Dermis blood vessel endothelial cell (primary cell): ENCODE measurements at places on chromosomes 5 and 9. TPM values are rescaled to one million over a fixed set of nuclear protein-coding genes. Genes with fewer than 3 reads are reported as not detected.

DNA sequence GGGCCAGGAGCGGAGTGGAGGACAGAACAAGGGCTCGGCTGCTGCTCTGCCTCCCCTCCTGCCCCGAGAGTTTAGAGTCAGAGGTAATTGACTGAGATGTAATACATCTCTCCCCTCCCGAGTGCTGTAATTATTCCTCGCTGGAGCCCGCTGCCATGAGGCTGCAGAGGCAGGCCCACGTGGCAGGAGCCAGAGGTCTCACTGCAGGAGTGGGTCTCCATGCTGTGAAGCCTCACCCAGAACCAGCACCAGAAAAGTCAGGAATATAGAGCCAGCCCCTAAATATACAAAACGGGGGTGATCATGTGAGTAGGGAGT lies 2.5 kb downstream of the FAM163B start:
- no peak for DNase-seq

DNA sequence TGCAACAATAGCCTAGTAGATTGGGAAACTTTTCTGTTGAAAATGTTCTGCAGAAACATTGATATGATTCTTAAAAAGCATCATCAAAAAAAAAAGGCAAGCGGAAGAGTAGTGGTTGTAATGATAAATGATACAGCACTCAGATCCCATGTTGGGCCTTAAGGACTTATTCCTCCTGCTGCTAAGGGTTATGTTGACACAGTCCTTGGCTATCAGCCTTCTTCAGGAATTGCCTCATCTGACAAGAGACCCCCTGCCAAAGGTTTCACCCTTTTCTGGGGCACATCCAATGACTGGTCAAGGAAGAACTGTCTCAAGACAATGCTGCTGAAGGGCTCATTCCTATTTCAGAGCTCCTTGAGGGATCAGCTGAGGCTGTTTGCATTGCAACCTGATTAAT lies 44.3 kb upstream of the MAMDC2 start:
- no peak for DNase-seq

- DNase-seq, result no peak
These were observed 2.0 kb upstream of the NINJ1 start for GRCh38 chr9:93136011-93136440.

DNA sequence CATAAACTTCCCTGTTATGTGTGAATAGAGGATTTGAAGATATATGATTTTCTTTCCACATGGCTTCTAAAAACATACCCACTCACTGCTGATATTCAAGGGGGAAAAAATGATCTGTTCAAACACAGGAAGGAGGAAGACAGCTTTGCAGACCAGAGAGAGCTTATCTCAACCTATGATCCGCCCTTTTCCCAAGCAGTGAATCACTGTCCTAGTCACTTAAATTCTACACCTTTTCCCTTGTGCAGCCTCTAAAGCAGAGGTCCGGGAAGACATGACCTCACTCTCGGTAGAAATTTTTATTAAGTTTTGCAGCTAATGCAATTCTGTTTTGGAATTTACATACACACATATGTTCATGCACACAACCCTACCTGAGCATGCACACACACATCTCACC lies 197.2 kb downstream of the DIRAS2 start:
- DNase-seq, result no peak

- DNase-seq, result peak; percentile 59
These were observed 39.8 kb downstream of the ANXA2R start for GRCh38 chr5:43000111-43000840.

DNA sequence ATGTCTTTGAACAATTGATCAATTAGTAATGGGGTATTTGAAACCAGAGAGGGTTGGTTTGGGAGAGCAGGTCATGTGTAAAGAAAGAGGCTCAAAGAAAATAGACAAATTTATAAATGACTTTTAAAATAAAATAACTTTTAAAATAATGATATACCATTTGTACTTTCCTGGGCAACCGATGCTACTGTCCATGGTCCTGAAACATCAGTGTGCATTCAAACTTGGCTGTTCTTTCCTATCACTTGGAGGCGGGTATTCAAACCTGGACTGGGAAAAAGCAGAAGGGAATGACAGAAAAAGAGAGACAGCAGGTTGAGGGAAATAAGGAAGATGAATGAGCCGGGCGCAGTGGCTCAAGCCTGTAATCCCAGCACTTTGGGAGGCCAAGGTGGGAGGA lies 1446.4 kb upstream of the WWC1 start:
- DNase-seq, result peak; percentile 1

DNA sequence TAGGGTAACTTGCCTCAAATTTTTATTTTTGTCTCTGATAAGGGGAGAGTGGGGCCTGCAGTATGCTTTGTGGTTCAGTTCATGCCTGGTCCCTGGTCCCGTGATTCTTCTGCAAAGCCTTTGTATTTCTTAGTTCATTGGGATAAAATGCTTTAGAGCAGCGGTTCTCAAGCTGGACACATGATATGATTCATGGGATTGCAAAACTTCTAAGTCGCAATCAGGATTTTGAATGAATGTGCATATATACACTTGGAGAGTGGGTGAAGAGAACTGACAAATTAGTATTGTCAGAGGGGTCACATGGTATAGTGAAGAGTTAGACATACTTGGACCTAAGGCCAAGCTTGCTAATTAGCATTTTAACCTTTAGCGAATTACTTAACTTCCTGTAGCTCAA lies 265.4 kb upstream of the KLF9 start:
- DNase-seq, result no peak

DNA sequence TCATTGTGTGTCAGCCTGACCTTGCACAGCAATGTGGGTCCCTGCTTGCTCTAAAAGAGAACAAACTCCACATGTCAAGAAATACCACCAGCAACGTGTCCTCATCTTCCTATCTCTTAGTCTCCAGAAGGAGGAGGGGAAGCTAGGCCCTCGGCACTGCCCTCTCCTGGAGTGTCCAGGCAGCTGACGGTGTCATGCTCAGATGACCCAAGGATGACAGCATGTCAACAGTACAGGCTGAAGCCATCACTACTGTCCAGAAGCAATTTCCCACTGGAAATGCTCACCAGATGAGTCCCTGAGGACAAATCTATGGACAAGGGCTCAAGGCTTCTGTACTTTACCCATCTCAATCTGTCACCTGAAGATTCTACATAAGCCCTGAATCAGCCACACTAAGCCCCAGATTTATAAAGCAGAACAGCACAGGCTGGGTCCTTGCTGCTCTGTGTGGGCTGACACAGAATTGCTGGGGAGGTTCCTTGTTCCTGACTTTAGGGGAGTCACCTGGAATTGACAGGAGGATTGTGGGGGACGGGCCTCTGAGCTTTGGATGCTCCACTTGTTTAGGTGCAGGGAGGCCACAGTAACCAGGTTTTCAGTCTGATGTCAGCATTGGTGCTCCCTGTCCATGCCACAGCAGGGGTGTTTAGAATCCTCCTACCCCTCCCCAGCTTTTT lies 210.2 kb downstream of the DAB2IP start:
- peak; percentile 67 for DNase-seq

DNA sequence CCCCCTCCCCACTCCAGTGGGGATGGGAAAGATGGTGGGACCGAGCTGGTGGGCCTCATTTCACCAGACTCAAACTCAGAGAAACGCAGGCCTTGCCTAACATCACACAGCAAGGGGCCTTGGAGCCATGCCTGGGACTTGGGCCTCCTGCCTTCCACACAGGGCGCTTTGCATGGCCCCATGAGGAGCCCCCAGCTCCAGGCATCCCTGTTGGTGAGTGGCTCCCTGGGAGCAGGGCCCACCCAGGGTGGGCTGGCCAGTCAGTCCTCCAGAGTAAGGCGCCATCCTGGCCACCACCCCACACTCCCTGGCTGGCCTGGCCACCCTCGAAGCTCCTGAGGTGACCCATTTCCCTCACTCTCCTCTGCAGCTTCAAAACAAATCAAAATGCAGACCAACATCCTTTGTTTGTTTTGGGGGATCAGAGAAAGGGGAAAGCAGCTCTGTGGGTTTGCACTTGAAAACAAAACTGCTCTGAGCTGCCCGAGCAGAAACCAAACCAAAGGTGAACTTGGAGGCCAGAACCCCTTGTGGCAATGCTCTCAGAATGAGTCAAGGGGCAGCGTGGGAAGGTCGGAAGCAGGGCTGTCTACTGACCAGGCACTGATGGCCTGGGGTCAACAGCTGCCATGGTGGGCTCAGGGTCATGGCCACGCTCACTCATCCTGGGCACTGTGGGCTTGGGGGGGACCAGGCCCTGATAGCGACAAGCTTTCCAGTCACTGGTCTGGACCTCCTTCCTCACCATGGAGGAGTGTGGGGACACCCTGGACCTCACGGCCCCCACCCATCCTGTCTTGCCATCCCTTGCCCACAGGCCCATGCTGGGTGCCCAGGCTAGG lies 37.0 kb upstream of the VDAC1 start:
- no peak for DNase-seq

- no peak for DNase-seq
These were observed 184.0 kb downstream of the ACTL7B start for GRCh38 chr9:108671794-108672193.

DNA sequence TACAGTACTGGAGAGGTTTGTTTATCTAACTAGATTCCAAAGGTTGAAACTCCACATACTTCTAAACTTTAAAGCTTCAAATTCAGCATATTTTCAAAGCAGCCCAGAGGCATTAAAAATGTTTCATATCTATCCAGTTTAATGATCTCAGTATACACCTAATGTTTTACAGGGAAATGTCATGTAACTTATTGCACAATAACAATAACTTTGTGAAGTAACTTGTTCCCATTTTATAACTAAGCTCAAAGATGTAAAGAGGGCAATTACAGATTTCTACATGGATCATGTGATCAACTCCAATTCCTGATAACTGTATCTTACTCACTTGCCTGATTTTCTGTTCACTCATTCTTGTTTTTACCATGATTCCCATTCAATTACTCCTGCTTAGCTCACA lies 610.0 kb downstream of the TAF11L14 start:
- no peak for DNase-seq

GRCh38 chr5:114504560-114504959 lies 142.7 kb downstream of the KCNN2 start:
- DNase-seq, result no peak

DNA sequence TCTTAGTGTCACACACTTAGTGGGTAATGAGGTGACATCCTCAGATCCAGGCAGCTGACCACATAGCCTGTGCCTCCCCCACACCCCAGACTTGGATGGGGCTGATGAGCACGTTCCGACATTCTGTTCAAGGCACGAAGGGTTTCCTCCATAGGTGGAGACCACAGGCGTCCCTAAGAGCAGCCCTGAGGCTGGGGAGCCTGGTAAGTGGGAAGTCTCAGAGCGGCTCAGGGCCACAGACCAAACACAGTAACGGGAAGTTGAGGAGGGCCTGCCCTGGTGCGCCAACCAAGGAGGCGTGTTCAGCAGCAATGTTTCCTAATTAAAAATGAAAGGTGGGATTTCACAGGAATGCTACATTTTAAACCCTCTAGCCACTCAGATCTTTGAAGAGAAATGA lies 102.3 kb upstream of the PHYKPL start:
- DNase-seq, result no peak

DNA sequence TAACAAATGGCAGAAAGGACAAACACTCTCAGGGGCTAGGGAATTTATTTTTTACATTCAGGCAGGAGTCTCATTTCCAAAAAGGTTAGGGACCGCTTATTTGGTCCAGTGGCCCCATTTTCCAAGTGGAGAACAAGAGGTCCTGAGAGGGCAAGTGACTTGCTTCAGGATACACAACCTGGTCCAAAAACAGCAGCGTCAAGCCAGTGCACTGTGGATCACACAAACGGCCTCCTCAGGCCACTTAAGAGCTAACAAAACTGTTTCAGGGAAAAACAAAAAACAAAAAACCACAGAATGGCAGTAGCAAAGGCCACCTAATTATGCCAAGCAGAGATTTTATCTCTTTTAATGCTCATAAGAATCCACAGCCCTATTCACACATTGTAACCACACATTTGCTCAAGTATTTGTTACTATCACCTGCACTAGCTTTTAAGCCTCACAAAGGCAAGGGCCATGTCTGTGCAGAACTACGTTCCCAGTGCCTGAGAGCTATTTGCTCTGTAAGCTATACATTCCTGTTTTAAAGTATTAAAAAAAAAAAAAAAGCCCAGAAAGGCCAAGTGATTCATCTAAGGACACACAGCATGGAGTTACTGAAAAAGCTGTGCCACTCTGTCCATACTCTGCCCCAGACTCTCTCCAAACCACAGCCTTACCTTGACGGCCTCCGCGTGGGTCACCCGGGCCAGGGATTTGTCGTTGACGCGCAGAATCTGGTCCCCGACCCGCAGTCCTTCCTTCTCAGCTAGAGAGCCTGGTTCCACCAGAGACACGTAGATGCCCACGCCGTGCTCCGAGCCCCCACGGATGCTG lies 1.5 kb downstream of the WHRN start:
- no peak for DNase-seq

- no peak for DNase-seq
These were observed 27.6 kb upstream of the ADRB2 start for GRCh38 chr5:148798786-148799185.

CARD6 gene
- total RNA-seq, result 39.6 and 44.6 TPM in 2 replicates

WDR38 gene
- not detected in 2 replicates for total RNA-seq

MYORG gene
- 4.9 and 8.0 TPM in 2 replicates for total RNA-seq

PCA3 gene
- total RNA-seq, result under 0.01 and 0.33 TPM in 2 replicates

FOXD4L5 gene
- 0.09 TPM in 1 of 2 replicates, not detected in the other for total RNA-seq
